ENCODE measurements at places on chromosomes 2 and 18.

DNA sequence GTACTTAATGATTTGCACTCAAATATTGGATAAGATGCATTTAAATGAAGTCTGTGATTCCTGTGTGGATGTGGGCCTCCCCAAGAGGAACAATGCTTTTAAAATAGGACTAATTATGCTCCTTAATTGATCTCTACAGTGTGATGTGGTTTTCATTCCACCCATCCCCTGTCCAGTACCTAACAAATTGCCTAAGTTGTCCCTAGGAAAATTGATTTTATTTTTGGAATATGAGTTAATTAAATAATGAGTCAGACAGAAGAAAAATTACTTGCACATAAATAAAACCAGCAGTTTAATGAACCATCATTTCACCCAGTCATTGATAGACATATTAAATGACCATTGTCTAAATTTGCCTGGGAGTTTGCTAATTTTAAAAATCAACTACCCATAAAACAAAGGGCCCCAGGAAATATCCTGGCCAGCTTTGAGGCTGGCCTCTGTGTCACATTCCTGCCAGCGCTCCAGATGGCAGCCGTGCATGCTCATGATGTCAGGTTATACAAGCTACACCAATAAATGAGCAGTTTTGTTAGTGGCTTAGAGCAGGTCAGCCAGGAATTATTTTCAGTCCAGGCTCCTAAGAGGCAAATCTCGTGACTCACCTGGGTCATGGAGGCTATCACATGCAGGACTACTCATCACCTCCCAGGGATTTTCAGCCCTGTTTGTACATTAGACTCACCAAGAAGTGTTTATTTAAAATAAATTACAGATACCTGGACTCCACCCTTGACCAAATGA, 31.9 kb downstream of the ABHD3 start:
- no peak for DNase-seq

DNA sequence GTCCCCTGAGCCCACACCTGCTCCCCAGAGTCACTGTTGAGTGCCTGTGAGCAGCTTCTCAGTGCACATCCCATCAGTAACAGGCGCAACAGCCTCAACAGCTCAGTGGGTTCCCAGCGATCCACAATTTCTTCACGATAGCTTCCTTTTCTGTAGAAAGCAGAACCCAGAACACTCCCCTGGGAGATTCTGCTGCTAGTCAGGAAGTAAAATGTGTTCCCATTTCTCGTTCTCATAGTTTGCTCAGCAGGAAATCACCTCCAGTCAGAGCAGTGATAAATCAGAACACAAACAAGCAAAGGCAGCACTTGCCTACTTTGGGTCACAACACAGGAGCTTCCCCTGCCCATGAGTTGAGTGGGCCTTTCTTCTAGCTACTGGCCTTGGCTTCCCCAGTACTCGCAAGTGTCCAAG, 48.9 kb upstream of the ATG16L1 start:
- no peak for DNase-seq

DNA sequence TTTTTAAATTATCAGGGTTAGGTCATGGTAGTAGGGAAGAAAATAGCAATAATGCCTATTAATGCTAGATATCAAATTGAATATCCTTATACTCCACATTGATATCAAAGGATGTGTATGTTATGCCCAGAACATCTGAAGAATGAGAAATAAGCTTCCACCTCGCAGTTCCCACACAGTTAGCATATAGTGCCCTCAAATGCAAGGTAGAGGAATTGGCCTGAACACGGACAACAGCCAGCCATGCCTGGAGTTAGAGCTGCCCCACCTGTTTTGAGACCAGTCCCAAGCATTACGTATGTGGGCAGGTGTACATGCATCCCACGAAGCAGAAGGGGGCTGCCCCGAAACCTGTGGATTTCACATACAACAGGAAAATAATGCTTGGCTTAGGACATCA, 79.6 kb downstream of the SUMO1 start:
- no peak for DNase-seq

DNA sequence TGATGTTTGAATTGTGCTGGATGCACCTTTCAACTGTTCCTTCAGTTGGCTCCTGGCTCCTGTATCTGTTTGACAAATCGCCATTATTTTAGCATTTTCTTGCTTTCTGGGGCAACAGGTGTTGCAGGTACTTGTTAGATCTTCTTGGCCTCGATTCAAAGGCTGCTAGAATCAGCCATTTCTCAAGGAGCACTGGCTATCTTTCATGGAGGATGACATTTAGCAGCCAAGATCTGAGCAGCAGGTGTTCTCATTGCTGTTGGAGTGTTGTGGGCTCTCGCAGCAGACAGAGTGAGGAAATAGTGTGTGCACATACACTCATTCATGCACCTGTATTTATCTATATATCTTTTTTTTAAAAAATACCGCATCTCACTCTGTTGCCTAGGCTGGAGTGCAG, 52.2 kb downstream of the INPP5D start:
- DNase-seq, result no peak

DNA sequence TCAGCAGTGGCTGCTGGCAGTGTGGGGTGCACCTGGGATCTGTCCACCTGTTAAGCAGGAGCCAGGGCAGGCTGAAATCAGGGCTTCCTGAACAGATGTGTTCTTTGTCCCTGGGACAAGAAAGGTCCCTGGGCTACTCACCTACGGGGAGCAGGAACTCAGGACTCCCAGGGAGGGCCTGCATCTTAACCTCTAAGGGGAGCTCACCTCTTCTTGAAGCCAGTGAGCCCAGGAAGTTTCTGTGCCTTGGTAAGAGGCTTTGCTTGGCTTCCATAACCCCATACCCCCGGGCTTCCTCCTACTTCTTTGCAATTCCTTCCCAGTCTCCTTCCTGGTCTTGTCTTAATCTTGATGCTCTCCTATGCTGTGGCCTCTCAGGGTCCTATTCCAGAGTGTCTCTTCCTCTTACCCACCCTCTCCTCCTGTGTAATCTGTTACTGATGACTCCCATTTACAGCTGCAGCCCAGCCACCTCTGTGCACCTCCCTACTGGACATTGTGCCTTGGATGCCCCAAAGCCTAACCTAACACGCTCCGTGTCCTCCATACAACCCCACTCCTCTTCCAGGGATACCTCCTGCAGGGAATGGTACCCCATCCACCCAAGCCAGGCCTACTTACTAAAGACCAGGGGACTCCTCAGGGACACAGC, 55.7 kb upstream of the MAPRE3 start:
- DNase-seq, result no peak

DNA sequence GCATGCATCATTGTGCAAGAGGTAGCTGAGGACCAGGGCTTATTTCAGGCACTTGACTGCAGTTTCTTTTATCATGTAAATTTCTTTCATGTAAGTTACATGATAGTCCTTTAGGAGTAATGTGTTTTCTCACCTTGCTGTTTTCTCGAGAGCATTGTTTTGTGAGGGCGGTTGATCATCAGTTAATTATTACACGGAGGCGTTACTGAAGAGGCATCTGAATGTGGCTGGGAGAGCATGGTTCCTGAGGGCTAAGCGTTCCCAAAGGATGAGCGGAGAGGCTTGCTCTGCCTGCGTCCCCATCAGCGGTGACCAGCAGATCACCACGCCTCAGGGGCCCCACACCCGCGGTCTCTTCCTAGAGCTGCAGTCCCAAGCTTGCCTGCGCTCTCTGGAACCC, 156.1 kb upstream of the NFATC1 start:
- no peak for DNase-seq

GRCh38 chr2:150520887-150521664, 33.6 kb upstream of the RND3 start:
- no peak for DNase-seq

GRCh38 chr2:225660262-225661131, 261.0 kb downstream of the NYAP2 start:
- DNase-seq, result peak; percentile 86

GRCh38 chr2:117918608-117919007, 95.3 kb downstream of the CCDC93 start:
- no peak for DNase-seq

DNA sequence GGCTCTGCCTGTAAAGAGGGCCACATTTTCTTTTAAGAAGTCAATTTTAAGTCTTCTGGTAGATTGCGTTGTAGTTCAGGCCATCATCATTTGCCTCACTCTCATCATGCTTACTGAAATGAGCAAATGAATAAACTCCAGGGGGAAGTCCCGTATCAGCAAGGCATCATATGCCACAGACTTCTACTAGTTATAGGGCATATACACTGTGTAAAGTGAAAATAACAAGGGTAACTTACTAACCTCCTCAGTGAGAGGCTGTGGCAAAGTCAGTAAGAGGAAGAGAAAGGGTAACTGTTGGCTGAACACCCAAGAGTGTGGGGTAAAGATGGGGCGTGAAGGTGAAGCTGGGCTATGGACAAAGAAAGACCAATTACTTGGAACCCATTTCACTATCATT, 456.2 kb downstream of the SPAG16 start:
- no peak for DNase-seq

GRCh38 chr2:134858245-134858644, 19.8 kb downstream of the ACMSD start:
- no peak for DNase-seq

DNA sequence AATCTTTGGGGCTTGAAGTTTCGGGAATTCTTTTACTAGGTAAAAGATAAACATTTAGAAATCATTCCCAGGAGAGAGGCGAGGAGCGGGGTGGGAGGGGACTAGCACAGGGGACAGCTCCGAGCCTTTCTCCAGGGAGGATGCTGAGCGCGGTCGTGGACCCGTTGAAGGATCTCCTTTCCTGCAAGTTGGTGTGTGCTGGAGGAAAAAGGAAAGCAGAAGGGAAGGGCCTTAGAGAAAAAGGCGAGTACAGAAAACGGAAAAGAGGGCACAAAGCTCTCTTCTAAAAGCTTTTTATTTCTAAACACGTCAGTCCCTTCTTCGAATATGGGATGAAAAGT, 640 bp downstream of the SLC39A6 start:
- DNase-seq, result peak; percentile 71

DNA sequence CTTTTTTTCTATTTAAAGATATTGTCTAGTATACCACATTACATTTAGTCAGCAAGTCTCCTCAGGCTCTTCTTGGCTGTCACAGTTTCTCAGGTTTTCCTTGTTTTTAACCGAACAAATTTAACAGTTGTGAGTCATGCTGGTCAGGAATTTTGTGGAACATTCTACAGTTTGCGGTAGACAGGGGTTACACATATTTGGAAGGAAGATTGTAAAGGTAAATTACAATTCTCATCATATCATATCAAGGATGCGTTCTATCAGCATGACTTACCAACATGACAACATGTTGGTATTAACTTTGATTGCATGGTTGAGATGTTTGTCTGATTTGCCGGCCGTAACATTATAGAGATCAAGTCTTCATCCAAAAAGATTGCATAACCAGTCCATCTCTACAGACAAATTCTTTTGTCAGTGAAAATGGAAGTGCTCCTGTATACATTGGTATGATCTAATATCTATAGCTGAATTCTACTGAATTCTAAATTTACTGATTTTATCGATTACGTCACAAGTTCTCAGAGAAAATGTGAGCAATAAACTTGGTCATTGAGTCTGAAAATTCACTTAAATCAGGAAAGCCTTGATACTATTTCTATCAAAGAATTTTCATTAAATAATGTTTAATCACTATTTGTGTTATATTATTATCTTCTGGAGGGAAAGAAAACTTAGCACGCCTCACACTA, 664.4 kb upstream of the SLC8A1 start:
- DNase-seq, result no peak

GRCh38 chr2:59342166-59342565, 1101.0 kb upstream of the FANCL start:
- DNase-seq, result no peak

- DNase-seq, result no peak
Observed at GRCh38 chr2:147639891-147640290, 204.9 kb upstream of the ACVR2A start.

DNA sequence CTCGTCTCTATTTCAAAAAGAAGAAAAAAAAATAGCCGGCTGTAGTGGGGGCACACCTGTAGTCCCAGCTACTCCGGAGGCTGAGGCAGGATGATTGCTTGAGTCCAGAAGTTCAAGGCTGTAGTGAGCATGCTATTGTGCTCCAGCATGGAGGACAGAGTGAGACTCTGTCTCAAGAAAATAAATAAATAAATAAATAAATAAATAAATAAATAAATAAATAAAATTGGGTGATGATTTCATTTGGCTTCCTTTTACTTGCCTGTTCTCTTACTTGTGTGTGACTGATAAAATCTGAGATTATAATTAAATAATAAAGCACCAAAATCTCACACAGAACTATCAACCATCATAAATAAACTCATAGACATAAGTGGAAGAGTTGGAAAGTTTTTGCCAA, 657.8 kb downstream of the NRXN1 start:
- no peak for DNase-seq

DNA sequence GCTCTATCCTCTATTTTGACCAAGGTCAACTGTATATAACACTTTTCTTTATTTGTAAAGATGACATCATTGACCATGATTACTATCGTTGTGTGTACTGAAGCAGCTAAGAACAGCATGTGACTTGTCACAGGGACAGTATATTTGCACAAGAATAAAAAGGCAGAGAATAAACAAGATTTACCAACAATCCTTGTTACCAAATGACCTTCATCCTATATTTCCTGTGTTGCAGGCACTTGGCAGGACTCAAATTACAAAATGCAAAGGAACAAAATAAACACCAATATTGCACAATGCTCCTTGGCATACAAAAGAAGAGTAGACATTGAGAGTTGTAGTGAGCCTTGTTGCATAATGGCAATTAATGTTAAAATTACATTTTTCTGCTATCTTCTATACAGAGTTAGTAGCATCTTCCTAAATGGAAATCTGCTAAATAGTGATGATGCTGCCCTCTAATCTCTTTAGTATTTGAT, 61.8 kb downstream of the RFTN2 start:
- no peak for DNase-seq

DNA sequence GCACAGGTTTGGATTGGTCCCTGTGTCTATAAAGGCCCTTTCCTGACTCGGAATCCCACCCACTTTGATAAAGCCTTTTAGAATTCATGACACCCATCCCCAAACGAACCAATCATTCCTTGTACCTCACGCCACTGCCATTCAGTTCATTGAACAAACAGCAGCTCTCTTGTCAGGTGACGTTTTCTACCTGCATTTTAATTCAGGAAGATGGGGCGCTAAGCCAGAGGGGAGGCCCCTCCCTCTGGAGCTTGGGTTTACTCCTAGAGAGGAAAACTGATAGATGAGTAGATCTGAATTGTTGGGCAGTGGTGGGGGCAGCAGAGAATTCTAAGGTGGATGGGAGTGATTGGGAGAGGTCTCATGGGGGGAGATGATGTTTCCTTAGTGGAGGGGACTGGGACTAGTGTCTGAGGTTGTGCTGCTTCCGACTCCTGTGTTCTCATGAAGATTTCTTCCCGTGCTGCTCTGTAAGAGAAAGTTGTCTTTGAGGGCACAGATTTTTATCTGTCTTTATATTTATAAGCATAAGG, 9.6 kb downstream of the RRM2 start:
- no peak for DNase-seq

DNA sequence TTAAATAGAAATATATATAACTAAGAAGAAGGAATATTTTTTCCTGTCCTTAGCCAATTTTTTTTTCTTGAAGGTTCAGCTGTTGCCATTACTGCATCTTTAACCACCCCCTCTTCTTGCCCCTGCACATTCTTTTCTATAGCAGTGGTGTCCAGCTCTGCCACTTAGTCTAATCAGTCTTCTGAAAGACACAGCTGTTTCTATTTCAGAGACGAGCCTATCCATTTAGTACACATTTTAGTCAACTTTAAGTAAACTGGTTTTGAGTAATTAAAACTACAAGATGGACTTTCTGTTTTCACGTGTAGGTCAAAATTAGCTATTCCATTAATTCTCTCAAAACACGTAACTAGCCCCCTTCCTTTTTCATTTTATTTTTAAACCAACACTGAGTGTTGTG, 21.0 kb downstream of the SPOPL start:
- DNase-seq, result no peak
